ENCODE measurements at places on chromosomes 11 and 22.

DNA sequence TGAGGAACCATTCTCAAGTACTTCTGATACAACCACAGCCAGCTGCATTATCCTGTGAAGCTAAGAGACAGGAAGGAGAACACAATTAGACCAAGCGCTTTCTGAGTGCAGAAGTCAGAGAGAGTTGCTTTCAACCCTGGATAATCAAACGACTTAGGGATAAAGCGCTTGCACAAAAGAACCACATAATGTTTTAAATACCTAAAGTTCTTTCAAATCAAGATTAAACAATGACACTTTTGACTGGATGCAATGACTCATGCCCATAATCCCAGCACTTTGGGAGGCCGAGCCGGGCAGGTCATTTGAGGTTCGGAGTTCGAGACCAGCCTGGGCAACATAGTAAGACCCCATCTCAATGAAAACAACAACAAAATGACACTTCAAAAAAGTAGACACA, 145.1 kb downstream of the SWAP70 start:
- no peak for DNase-seq

DNA sequence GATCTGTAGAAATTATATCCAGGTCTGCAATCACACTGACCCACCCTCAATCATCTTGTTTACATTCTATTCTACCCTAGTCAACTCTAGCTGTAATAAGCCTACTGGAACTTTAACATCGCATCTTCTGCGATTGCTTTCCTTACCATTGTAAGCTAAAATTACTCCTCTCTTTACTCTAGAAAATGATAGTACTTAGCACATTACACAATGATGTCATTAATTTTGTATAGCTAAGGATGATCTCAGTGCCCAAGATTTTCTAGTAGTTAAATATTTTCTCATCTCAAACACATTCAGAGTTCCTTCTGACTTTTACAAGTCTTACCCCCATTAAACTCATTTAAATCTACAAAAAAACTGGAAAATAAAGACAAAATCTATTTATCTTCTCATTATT, 39.6 kb upstream of the CTSC start:
- DNase-seq: peak; percentile 63

- DNase-seq: no peak
Measured at GRCh38 chr11:60339356-60339755, 12.3 kb downstream of the MS4A6E start.

GRCh38 chr22:30866216-30866615, 102.4 kb downstream of the MORC2 start:
- DNase-seq: no peak

DNA sequence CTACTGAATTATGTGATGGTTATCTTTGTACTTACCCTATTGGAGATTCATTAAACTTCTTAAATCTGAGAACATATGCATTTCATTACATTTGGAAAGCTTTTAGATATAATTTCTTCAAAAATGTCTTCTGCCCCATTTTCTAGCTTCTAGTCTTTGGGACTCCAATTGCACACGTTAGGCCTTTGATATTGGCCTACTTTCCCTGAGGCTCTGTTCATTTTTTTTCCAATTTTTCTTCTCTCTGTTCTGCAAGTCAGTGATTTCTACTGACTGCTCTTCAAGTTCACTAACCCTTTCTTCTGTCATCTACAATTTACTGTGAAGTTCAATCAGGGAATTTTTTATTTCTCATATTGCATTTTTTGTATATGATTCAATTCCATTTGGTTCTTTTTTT, 43.0 kb downstream of the FZD4 start:
- DNase-seq: no peak

DNA sequence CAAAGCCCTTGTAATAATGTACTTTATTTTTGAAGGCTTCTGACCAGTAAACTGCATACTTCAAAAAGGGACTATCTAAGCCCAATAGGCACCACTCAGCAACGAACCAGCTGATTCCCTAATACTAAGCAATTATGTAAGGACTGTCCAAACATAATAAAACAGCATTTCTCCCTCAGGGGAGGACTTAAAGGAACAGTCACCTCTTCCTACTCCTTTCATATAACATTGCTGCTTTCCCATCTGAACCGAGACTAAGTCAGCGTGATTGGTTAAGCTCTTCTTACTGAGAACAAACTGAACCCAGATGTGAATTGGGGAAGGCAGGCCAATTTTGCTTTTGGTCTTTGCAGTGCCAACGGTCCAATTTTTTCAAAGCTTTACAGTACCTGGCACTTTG, 420.0 kb downstream of the METTL15 start:
- DNase-seq: no peak

DNA sequence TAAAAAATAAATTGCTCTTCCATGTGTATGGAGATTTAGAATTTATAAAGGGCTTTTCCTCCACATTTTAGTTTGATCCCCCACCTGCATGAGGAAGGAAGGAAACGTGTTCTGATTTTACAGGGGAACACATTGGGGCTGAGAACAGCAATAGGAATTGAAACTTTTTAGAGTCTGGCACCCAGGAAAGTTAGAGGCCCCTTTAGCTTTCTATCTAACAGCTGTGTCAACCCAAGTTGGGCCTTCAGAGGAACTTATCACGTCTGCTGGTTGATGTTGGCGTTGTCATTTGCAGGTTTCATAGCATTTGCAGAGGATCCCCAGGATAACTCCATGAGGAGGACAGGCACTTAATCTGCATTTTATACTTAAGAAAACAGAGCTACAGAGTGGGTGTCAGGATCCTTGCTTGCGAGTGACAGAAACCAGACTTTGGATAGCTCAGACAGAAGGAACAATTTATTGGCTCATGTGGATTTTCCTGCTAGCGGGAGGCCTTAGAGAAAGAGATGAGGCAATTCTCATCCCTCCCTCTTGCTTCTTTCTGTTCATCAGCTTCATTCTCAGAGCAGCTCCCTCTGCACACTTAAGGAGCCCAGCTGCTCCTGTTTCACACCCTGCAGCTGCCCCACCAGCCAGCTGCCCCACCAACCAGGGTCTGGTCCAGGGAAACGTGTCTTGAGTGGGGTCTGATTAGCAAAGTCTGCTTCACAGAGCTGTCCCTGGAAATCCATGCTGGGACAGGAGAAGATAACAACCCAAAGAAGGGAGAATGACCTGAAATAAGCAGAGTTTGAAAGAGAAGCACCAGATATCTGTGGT, 92.5 kb upstream of the OR4B1 start:
- no peak for DNase-seq

GRCh38 chr22:20904008-20904979, 12.9 kb upstream of the CRKL start:
- no peak for DNase-seq

GRCh38 chr11:57097149-57097548, 84.6 kb upstream of the LRRC55 start:
- no peak for DNase-seq
